AML-193 (cell line): ENCODE measurements at places on chromosomes 13 and 19.

GRCh38 chr19:2151339-2152229 is at the start of gene AP3D1:
Gene AP3D1 (minus strand): TSS chr19:2151566. CDS start chr19:2151334, 232 bp downstream.
- DNase-seq: peak; percentile 99

GRCh38 chr13:90089051-90089450 is 1258.4 kb upstream of the MIR17HG start:
- no peak for DNase-seq

GRCh38 chr19:3007975-3008374 is 21.1 kb downstream of the TLE2 start:
- DNase-seq: no peak

GRCh38 chr13:90557626-90558025 is 789.9 kb upstream of the MIR17HG start:
- DNase-seq: no peak

DNA sequence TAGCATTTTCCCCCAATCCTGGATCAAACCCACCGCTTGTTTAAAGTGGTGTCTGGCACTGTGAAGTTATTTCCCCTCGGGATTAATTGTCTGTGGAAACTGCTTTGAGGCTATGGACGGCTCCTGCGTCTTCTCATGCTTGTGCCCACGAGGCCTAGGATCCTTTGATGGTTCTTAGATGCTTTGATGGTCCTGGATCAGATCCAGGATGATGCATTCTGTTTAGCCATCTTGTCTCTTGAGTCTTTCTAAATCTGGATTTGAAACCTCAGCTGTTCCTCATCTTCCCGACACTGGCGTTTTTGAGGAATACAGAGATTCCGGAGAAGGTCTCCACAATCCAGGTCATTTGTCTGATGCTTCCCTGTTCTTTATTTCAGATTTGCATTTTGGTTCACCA is 36.1 kb upstream of the USP29 start:
- no peak for DNase-seq

GRCh38 chr13:100234006-100234405 is 145.1 kb downstream of the PCCA start:
- DNase-seq: peak; percentile 85

DNA sequence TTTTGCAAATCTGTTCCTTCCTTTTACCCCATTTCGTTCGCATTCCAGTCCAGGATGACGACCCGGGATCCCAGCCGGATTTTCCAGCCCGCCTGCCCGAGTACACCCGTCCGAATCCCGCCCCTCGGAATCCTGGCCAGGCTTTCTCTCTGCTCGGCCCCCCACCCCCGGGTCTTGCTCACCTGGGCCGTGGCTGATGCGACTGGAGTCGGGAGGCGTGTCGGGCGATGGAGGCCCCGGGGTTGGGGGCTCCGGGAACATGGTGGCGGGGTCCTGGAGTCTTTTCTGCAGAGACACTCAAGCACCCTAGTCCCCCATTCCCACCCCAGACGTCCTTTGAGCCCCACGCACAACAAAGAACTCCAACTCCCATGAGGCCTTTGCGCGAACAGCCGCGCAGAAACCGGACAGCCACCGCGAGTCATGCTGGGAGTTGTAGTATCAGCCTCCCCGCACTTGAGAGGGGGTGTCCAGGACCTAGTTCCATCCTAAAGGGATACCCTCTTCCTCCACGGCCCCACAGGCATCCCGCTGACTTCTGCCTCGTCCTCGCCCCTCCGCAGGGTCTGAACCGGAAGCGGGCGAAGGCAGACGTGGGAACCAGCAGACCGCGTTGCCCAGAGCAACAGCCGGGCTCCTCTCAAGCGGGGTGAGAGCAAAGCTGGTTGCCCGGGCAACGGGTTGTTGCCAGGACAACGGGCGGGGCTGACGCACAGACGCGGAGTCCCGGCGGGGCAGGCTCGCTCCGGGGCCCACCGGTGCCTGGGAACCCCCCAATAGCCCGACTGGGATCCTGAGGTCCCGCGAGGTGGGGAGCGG is 1.1 kb downstream of the SYT5 start:
- DNase-seq: peak; percentile 7

- DNase-seq: no peak
Measured at GRCh38 chr13:67515895-67516294, 285.8 kb upstream of the PCDH9 start.

DNA sequence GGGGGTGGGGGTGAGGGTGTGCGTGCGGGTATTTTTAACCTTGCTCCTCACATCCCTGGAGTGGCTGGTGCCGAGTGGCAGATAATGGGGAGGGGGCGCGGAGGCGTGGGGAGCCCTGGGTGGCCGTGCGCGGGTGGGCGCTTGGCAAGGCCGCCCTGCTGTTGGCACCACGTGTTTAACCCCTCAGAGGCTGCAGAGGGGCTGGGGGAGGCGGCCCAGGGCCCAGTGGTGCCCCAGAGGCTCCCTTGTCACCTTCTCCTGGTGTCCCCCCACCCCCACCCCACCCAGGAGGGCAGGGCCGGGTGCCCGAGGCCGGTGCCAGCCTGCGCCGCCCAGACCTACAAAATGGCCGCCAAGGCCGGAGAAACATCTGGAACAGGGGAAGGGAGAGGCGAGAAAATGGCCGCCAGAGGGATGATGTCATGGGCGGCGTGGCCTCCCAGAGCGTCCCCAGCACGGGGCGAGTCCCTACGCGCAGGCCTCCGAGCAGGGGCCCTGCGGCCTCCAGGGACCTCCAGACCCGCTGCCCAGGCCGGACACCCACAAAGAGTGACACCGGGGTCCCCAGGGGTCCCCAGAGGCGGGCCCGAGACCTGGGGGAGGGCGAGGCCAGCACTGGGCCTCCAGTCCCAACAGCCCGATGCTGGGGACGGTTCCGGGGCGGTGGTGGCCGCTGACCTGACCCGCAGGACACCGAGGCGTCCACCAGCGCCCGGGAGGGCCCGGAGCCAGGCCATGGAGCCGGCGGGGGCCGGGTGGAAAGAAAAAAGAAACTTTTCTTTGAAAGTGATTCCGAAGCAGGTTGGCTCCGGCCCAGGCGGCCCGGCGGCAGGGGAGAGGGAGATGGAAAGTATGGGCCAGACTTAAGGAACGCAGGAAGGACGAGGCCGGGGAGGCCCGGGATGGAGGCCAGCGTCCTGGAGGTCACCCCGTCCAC is 38.2 kb downstream of the NFIC start:
- no peak for DNase-seq

- no peak for DNase-seq
Measured at GRCh38 chr13:43185226-43185625, 161.8 kb downstream of the DNAJC15 start.

DNA sequence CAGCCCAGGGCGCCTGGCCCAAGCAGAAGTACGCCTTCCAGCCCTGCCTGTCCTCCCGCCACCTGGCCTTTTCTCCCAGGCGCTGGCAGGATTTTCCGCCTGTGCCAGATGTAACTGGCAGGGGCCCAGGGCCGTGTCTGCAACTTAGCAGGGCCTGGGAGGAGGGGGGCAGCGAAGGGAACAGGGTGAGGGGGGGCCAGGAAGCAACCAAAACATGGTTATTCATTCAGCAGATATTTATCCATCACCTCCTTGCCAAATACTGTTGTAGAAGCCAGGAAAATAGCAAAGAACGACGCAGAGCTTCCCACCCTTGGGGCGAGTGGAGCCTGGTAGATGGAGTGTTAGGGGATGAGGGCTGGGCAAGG is 5.6 kb downstream of the TLE6 start:
- no peak for DNase-seq

GRCh38 chr13:112177450-112178288 is 110.7 kb downstream of the SOX1 start:
- no peak for DNase-seq

DNA sequence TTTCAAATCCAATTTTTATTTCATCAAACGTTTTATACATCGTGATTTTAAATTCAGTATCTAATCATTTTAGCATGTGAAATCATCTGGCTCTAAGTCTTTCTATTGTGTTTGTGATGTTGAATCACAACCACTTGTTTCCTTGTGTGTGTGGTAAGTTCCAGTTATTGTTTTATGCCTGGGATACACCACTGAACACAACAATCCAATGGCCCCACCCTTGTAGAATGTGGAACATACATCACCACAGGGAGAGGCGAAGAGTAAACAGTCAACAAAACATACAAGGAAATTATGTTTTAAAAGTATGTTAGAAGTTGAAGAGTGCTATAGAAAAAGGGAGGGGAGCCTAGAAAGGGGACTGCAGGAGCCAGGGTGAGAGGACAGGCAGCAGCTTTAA is 100.5 kb downstream of the EPSTI1 start:
- DNase-seq: no peak

DNA sequence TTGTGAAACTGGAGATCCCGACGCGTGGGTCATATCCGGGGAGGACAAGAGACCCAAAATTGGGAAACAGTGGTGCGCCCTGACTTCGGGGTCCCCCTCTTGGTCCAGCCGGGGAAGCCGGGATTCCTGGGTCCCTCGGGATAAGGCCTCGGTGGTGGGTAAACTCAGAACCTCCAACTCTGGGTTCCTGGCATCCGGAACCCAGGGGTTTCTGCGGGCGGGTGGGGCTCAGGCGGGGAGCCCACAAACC is 688 bp downstream of the ZFP36 start:
- no peak for DNase-seq

- peak; percentile 69 for DNase-seq
Measured at GRCh38 chr19:12639901-12640613, 26.5 kb downstream of the MAN2B1 start.

DNA sequence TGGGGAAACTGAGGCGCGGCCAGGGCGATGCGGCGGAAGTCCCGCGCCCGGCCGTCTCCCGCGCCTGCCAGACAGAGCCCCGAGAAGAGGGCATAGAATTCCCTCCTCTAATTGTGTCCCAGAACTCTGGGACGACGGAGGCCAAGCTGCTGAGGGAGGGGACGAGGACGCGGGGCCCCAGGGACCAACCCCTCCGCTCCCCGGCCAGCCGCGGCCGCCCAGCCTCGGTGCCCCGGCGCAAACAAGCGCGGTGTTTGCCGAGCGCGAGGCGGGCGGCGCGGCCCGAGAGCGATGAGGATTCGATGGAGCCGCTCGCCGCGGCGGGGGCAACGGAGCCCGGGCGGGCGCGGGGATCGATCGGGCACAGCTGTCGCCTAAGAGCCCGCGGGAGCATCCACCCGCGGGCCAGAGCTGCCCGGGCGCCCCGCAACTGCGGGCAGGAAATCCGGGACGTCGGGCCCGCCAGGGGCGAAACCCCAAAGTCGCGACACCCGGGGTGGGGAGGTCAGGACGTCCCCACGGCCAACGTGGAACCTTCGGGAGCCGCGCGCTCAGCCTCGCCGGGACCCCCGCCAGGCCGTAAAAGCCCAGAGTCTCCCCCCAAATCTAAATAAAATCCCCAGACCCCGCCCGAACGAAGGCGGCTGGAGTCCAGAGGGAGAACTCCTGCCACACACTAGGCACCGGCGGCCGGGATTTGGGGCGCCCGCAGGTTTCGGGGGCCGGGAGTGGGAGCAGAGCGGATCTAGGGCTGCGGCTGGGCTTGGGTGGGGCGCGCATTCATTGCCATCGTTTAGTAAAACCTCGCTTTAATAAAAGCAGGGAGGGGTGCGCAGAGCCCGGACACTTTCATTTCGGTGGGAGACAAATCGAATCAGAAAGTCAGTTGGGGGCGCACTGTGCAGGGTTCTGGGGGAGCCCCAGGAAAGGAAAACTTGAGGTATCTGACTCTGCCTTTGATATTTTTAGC is 3.6 kb upstream of the ONECUT3 start:
- DNase-seq: no peak

DNA sequence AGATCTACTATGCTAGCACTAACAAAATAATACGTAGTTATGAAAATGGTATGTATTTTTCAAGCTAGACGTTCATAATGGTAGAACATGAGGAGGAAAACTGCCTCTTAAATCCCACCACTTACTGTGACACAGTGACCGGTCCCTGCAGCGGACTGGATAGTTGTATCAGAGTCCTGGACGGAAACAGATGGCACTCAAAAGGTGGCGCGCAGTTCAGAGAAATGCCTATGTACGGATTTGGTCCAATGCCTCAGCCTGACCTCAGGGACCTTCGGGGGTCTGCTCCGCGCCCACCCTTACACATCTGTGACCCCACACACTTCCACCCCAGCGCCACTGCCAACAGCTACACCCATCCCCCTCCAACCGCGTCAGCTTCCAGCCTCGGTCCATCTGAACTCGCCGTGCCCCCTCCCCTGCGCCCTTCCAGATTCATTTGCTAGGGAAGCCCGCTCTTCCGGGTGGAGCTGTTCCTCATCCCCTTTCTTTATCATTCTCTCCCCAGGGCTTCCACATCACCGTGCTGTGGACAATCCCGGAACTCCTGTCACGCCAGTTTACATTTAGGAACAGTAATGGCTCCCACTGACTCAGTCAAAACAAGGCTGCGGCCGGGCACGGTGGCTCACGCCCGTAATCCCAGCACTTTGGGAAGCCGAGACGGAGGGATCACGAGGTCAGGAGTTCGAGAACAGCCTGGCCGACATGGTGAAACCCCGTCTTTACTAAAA is 792 bp upstream of the LENG8 start:
- no peak for DNase-seq

GRCh38 chr13:91375116-91375729 is 23.2 kb upstream of the GPC5 start:
- DNase-seq: peak; percentile 82

DNA sequence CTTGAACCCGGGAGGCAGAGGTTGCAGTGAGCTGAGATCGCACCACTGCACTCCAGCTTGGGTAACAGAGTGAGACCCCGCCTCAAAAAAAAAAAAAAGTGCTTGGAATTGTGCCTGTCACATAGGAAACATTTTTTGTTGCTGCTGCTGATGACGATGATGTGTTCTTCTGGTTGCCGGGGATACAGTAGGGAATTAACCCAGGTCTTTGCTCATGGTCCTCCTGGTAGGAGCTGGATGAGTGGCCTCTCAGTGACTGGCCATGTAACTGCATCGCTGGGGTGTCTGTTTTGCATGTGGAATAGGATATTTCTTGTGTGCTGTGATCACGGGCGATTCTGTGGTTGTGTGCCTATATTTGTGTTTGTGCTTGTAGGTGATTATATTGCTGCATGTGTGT is 4.7 kb upstream of the CNFN start:
- no peak for DNase-seq

GRCh38 chr19:18910010-18910409 is 9.2 kb downstream of the COPE start:
- DNase-seq: no peak

GRCh38 chr13:60837806-60838205 is 440.8 kb downstream of the TDRD3 start:
- DNase-seq: no peak

DNA sequence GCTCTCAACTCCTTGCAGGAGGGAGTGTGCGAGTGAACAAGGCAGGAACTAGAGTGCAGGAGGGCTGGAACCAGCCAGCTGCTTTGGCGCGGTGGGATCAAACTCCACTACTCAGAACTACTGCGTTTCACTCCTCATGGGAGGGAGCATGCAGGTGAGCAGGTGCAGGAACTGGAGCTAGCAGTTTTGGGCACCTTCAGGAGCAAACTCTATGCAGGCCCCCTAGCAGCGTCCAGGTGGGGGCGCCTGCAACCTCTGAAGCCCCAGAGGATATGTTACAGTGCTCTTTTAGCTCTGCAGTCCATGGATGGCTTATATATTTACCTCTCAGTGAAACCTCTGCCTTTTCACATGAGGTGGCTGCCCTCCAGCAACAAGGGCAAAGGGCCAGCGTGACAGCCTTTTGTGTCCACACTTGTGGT is 1303.4 kb downstream of the PCDH9 start:
- DNase-seq: peak; percentile 5
